Activated T-helper 1 cell treated with anti-CD3 and anti-CD28 coated beads, Interleukin-12 subunit alpha, Interleukin-12 subunit beta, Interleukin-2, Interleukin-4 antibody, amounts not matched to agents 30 ng/mL and 10 ng/mL and 1 ng/mL, durations not matched to agents 14 hours and 24 hours and 36 hours (primary cell): ENCODE measurements at places on chromosomes 5 and 9.

- no peak for DNase-seq
Observed at GRCh38 chr9:4615251-4615650, 46.8 kb upstream of the PLPP6 start.

- DNase-seq: no peak
Observed at GRCh38 chr9:83497441-83497840, 40.8 kb downstream of the FRMD3 start.

DNA sequence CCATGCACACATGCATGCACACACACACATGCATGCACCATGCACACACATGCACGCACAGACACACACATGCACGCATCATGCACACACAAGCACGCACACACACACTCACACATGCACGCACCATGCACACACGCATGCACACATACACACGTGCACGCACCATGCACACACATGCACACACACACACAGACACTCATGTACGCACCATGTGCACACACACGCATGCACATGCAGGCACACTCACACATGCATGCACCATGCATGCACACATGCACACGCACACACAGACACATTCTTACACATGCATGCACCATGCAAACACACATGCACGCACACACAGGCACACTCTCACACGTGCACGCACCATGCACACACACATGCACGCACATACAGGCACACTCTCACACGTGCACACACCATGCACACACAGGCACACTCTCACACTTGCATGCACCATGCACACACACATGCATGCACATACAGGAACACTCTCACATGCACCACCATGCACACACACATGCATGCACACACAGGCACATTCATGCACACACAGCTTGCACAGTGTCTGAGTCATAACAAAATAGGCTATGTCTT is 117.5 kb downstream of the TENT4A start:
- DNase-seq: no peak

DNA sequence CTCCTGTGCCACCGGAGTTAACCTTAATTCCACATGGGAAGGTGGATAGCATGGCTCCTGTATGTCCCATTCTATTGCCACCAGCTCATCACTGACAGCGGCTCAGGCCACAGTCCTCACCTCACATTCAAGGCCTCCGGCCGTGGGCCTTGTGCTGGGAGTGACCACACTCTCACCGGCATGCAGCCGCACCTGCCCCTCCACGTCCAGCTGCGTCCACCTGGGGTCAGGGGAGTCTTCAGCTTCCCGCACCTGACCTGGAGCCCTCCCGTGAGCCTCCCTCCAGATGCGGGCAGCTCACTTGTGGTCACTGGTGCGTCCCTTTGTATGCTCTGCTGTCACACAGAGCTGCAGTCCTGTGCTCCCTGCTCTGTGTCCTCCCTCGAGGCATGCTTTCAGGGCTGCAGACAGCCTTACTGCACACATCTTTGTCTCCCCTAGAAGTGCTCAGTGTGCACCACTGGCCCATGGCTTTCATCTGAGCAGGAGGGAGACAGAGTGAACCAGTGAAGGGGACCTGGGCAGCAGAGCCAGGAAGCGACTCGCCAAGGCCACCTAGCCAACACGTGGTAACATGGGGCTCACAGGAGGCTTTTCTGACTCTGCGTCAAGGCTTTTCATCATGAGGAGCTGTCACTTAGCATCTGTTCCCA is 210.1 kb downstream of the ERCC6L2 start:
- no peak for DNase-seq

GRCh38 chr5:152170350-152170749 is 234.7 kb downstream of the NMUR2 start:
- no peak for DNase-seq

DNA sequence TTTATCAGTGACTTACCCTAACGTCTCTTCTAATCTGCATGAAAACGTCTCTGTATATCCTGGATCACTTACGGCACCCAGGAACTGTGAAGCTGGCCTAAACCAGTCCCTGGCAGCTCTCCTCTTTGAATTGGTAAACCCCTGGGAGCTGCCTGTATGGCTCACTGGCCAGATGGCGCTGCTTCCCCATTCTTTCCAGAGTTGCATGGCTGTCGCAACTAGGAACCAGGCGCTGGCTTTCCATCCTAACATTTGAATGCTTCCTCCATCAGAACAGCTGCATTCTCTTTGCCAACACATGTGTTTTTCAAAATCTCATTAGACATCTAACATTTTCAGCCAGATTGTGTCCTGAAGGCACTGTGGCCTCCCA is 8.0 kb upstream of the PCA3 start:
- DNase-seq: no peak

GRCh38 chr9:105475302-105475701 is 27.5 kb downstream of the FSD1L start:
- no peak for DNase-seq

DNA sequence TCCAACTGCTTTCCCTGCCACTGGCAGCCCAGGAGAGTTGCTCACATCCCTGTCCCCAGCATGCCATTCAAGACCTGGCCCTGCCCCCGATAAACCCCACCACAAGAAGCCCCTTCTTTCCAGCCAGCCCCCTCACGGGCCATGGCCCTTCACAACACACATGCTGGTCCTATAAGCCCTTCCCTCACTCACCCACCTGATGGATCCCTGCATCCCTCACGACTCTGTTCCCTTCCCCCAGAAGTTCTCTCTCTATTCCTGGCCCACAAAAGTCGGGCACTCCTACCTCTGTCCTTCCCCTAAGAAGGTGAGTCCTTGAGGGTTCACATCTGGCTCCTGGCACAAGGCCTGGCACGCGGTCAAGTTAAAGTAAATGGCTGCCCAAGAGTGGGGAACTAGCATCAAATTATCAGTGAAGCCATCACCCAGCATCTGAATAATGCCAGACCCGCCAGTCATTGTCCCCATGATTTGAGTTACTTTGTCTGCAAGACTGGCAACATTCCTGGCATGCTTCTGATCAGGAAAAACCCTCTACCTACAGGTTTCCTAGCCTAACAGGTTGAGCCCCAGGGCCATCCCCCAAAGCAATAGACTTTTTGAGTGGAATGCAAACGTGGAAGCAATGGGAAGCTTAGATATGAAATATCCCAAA is 65.9 kb downstream of the CRB2 start:
- DNase-seq: no peak

DNA sequence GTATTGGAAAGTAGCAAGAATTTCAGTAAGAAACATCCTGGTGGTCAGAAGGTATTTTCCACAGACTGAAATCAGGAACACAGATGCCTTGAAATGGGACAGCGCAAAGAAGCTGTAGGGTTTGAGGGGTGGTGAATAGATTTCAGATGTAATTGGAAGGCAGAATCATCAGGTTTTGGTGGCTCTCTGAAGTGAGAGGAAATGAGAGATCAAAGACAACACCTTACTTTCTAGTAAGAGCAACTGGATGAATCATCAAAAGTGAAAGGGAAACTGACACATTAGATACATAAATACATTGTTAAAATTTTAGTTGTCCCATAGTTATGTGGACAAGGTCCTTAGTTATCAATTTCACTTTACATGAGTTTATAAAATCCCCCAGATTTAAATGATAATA is 188.2 kb upstream of the SLC27A6 start:
- no peak for DNase-seq

DNA sequence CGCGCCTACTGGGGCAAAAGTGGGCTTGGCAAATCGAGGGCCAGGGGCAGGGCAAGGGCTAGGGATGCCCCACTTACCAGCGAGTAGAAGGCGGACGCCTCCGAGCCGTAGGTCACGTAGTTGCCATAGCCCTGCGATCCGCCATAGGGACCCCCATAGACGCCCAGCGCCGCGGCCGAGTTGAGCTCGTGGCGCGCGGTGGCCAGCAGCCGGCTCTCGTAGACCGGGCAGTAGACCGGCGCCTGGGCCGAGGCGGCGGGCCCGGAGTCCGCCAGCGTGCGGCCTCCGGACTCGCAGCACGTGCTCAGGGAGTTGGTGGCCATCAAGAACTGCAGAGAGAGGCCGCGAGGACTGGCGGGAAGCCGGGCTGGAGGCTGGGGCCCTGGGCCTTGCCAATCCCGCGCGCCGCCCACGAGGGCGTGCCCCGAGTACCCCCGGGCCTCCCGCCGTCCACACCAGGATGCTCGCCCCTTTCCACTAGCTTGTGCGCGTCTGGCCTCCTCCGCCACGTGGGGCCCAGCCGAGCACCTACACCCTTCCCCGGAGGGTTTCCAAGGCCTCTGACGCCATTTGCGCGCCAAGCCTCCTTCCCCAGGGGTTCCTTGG is 891 bp downstream of the IRX4 start:
- no peak for DNase-seq

- no peak for DNase-seq
Observed at GRCh38 chr5:114789773-114790402, 379.8 kb downstream of the TRIM36 start.

GRCh38 chr5:16857635-16858034 is 78.5 kb downstream of the MYO10 start:
- no peak for DNase-seq

- no peak for DNase-seq
Observed at GRCh38 chr5:92778261-92778660, 802.8 kb downstream of the NR2F1-AS1 start.

DNA sequence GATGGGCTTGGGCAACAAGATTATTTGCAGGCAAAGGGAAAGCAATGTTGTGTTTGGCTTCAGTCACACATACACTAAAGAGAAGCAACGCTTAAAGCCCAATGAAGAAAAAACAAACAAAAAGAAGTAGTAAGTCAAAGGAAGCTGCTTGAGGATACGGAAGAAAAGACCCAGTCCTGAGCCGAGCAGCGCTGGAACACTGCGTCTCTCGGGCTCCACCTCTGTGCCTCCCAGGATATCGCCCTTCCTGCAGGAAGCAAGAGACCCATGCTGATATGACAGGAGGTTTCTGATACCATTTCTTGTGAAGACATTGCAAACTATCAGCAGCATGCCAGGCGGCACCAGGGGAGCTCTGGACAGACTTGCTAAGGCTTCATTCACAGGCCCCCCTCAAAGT is 9.9 kb downstream of the GNAQ start:
- DNase-seq: no peak

GRCh38 chr5:82684165-82684564 is 393.0 kb downstream of the TMEM167A start:
- DNase-seq: no peak

- no peak for DNase-seq
Observed at GRCh38 chr5:28346696-28347095, 1308.3 kb upstream of the CDH9 start.

- DNase-seq: no peak
Observed at GRCh38 chr5:111680737-111681413, 76.1 kb downstream of the NREP start.

DNA sequence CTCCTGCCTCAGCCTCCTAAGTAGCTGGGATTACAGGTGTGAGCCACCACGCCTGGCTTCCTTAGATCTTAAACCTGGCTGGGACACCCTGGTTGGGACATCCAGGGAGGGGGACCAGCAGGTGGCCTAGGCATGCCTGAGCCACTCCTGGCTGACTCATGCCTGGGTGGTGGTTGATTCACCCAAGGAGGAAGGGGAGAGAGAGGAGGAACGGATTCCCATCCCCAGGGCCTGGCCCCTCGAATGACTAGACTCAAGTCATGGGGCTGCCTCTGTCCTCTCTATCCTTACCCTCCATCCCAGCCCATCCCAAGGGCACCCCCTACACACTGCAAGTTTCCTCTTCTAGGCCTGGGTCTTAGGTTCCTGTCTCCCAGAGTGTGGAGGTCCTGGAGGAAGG is 12.7 kb downstream of the EEIG1 start:
- no peak for DNase-seq

GRCh38 chr5:1488882-1489680 is 34.7 kb downstream of the LPCAT1 start:
- no peak for DNase-seq

DNA sequence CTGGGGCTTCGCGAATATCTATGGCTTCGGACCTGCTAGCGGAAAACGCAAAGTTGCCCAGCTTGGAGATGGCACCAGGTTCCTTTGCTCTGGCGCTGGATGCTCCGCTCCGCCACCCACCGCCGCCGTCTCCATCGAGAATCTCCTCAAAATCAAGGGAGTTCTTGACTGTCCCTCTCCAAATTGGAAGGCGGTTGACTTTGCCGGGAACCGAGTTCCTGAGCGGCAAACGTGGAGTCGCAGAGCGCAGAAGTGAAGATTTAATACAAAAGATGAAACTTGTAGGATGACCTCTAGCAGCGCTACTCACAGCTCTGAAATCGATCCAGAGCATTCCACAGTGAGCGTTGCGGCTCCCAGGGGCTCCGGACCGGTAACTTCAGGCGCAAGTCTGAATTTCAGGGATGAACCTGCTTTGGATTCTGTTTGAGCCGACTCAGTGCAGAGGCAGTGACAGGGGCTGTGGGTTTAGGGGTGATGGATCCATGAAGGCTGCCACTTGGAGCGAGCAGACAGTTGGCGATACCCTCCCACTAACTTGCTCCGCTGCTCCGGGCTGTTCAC is 1641.5 kb upstream of the C9orf72 start:
- no peak for DNase-seq

DNA sequence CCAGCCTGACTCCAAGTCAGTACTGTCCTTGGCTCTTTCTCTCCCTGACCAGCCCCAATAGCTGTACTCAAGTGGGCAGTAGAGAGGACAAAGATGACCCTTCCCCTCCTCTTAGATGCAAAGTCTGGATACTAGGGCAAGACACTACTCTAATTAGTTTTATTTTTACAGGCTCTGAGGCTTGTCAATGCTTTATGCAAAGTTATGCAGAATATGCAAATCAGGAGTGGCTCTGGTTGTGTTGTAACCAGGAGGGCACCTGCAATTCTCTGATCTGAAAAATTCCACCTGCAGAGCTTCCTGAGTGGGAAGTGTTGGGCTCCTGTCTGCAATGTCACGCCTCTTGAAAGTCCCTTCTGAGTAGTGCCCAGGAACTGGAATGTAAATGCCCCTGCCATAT is 201.5 kb downstream of the RGS3 start:
- DNase-seq: no peak
